OCI-M1 (cell line): ENCODE measurements at places on chromosomes 11 and 22.

DNA sequence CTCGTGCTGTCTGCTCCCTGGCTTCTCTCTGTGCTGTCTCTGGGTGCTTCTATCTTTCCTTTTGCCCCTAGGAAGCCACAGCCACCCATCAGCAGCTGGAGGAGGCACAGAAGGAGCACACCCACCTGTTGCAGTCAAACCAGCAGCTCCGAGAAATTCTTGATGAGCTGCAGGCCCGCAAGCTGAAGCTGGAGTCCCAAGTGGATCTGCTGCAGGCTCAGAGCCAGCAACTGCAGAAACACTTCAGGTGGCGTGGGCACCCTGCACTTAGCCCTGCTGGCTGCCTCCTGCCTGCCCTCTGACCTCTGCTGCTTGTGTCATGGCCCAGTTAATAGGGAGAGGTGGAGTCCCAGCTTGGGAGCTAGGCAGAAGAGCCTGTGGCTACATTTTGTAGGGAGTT lies 67.8 kb downstream of the CEP164 start:
- DNase-seq: no peak

DNA sequence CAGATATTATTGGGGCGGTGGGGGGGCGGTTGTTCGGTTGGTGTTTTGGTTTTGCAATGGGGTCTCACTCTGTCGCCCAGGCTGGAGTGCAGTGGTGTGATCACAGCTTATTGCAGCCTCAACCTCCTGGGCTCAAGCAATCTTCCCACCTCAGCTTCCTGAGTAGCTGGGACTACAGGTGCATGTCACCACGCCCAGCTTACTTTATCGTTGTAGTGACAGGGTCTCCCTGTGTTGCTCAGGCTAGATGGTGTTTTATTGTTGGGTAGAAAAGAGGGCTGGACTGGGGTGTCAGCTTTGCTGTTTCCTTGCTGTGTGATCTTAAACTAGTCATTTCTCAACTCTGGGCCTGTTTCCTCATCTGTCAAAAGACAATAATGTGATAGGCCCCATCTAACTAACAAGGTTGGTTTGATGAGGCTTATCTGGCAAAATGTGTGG lies 17.5 kb upstream of the MYH9 start:
- DNase-seq: no peak

DNA sequence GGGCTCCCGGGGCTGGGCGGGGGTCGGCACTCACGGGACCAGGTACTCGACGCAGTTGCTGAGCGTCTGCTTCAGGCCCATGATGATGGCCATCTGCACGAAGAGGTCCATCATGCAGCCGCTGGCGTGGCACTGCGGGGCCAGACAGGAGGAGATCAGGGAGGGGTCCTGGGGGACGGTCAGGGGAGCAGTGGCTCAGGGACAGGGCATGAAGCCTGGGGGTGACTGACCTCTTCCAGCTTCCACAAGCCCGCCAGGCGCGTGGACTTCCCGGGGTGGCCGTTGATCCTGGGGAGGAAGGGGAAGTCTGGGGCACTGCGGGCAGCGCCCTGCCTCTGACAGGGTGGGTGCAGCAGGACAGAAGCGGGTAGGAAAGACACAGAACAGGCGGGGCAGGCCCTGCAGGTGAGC lies 6.1 kb upstream of the SIGIRR start:
- no peak for DNase-seq

- no peak for DNase-seq
Measured at GRCh38 chr22:49422701-49423100, 405.0 kb downstream of the BRD1 start.

- DNase-seq: no peak
Measured at GRCh38 chr11:78111298-78111697, 28.1 kb downstream of the ALG8 start.

DNA sequence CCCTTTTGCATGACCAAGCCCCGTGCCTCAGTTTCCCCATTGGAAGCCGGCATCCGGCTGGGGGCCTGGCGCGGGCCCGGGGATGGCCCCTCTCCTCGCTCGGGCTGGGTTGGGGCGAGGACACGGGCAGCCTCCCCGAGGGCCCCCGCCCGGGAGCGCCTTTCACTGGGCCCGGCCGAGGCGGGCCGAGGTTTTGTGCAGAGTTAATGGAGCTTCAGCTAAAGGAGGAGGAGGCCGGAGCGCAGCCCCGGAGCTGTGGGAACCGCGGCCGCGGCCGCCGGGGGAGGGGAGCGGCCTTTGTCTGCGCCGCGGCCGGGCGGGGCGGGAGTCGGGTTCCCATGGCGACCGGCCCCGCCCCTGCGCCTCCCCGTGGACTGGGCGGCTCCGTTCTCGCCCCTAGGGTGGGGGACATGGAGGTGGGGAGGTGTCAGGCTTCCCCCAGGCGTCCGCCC lies 1.4 kb upstream of the MAPK11 start:
- DNase-seq: peak; percentile 82
